ENCODE measurements at places on chromosomes 5 and 9.

GRCh38 chr9:15426019-15426418 lies 3.3 kb downstream of the SNAPC3 start:
- no peak for DNase-seq

GRCh38 chr5:136065588-136065987 lies 36.8 kb downstream of the TGFBI start:
- no peak for DNase-seq

DNA sequence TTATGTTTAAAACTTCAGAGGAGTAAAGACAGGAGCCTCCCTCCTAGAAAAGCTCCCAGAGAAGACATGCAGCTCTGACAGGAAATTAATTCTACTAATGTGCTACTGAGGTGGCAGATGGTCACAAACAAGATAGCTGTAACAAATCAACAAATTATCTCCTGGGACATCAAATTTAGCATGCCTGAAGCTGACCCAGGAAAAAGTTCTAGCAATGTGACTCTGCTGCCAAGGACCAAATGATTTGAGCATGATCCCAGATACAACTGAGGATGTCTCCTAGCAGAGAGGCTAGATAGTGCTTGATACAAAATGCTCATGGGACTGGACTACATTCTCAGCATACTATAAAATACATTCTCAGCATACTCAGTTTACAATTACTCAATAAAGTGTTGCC lies 413.5 kb upstream of the SMC2 start:
- no peak for DNase-seq

- DNase-seq = peak; percentile 34
Observed at GRCh38 chr9:84667571-84668195, 1.8 kb upstream of the NTRK2 start.

All from NCI-H1930 (cell line).